ENCODE measurements at places on chromosomes 12 and 14.

- no peak for DNase-seq
Observed at GRCh38 chr12:121166356-121166755, 33.7 kb downstream of the P2RX7 start.

GRCh38 chr12:49232940-49233841 lies 31.7 kb upstream of the TUBA1C start:
- peak; percentile 66 for DNase-seq

DNA sequence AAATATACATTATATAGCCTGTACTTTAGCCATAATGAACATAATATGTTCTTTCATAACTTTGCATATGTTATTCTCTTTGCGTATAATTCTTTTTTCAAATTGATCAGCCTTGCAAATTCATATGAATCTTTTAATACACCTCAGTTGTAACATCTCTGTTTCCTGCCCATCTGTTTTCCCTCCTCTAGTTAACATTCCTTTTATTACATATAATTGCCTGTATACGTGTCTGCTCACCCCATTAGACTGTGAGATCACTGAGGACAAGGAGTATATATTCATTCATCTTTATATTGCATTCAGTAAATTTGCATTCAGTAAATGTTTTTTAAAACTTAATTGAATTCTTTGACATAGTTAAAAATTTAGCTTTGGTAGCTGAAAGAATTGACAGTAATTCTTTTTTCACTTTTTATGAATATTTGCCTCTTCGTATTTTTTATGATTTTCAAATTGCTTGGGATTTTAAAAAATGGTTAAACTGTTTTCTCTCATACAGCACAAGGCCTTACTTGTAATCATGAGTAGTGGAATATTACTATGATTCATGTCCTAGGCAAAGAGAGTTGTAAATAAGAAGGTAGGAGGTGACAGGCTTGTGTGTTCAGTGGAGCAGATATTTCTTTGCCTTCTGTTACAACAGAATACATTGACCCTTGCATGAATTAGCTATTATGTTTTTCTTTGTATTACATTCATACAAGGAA lies 32.8 kb upstream of the KLHL42 start:
- no peak for DNase-seq

DNA sequence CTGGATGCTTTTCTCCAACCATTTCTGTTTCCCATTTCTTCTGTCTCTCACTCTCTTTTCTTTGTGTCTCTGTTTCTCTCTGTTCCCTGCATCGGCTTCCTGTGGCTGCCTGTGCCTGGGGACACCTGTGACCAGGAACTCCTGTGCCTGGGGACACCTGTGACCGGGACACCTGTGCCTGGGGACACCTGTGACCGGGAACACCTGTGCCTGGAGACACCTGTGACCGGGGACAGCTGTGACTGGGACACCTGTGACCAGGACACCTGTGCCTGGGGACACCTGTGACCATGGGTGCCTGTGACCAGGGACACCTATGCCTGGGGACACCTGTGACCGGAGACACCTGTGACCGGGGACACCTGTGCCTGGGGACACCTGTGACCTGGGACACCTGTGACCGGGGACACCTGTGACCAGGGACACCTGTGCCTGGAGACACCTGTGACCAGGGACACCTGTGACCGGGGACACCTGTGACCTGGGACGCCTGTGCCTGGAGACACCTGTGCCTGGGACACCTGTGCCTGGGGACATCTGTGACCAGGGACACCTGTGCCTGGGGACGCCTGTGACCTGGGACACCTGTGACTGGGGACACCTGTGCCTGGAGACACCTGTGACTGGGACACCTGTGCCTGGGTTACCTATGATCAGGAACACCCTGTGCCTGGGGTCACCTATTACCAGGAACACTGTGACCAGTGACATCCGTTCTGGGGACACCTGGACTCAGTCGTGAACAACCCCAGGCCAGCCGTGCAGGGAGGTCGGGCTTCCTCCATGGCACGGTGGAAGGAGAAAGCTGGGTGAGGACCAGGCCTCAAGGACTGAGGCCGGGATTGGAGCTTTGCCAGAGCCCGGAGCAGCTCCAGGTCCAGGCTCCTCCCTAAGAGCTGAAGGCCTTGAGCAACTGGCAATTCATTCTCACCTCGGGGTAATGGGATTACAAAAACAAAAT lies 23.4 kb upstream of the FBRSL1 start:
- DNase-seq, result no peak

DNA sequence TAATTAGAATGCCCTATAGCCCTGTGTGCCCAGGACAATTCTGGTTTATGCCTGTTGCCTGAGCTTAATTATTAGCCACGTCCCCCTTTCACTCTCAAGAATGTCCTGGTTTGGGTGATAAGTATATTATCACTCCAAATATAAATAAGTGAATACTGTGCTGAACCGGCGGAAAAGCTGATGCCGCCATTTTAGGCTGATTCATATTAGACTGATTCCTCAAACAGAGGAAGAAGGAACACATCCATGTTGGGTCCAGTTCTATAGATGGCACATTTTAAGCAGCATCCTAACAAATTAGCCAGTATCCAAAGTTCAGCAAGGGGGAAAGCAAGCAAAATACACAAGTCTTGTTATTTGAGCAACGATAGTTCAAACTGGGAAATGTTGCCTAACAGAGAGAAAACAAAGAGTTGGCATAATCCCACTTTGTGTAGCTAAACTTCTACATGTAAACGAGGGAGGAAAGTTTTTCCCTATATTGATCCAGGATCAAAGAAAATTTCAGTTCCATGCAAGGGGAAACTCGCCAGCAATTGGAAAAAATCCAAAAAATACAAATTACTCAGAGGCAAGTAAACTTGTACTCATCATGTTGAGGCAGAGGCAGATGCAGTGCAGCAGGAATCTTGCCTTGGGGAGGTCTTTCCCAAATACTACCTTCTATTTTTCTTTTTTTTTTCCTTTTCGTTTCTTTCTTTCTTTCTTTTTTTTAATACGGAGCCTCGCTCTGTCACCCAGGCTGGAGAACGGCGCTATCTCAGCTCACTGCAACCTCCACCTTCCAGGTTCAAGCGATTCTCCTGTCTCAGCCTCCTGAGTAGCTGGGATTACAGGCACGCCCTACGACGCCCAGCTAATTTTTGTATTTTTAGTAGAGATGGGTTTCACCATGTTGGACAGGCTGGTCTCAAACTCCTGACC lies 96.2 kb downstream of the ITPR2 start:
- DNase-seq, result no peak

DNA sequence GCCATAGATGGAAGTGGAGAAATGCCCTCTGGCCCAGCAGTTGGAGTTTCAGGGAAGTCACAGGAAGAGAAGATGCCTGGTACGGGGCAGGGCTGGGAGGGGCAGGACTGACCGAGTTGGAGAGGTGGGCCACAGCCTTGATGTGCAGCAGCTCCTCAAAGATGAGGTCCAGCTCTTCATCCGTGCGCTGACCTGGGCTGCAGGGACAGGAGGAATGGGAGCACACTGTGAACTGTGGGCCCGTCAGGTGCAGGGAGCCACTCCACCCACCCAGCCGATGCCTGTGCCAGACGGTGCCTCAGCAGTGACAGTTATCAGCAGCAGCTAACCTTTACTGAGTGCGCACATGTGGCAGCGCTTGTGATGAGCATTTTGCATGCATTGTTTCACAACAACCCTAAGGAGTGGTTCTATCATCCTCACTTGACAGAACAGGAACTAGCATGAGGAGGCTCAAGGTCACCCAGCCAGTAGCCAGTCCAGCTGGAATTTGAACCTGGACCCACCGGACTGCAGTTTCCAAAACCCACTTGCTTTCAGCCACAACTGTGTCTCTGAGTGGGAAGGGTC lies 8.4 kb downstream of the RAPGEF3 start:
- DNase-seq, result no peak

GRCh38 chr14:31692376-31692781 lies 131.2 kb downstream of the NUBPL start:
- peak; percentile 37 for DNase-seq

GRCh38 chr12:117878605-117879004 lies 90.2 kb downstream of the KSR2 start:
- DNase-seq, result no peak

- no peak for DNase-seq
Observed at GRCh38 chr14:35861204-35861868, 35.2 kb downstream of the BRMS1L start.

DNA sequence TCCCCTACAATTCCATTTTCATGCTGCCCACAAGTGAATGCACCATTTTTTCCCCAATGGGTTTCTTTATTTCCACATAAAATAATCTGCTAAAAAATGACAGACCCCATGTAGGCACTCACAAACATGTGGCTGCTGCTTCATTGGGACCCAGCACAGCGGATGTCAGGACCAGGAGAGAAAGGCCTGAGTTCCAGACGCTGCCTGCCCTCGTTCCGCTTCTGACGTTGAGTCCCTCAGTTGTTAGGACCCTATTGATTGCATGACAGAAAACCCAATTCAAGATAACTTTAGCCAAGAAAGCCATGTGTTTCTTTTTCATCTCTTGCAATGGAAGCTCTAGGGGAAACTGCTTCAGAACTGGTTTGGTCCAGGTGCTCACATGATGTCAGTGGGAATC lies 34.6 kb downstream of the ADGRD1 start:
- DNase-seq, result no peak

DNA sequence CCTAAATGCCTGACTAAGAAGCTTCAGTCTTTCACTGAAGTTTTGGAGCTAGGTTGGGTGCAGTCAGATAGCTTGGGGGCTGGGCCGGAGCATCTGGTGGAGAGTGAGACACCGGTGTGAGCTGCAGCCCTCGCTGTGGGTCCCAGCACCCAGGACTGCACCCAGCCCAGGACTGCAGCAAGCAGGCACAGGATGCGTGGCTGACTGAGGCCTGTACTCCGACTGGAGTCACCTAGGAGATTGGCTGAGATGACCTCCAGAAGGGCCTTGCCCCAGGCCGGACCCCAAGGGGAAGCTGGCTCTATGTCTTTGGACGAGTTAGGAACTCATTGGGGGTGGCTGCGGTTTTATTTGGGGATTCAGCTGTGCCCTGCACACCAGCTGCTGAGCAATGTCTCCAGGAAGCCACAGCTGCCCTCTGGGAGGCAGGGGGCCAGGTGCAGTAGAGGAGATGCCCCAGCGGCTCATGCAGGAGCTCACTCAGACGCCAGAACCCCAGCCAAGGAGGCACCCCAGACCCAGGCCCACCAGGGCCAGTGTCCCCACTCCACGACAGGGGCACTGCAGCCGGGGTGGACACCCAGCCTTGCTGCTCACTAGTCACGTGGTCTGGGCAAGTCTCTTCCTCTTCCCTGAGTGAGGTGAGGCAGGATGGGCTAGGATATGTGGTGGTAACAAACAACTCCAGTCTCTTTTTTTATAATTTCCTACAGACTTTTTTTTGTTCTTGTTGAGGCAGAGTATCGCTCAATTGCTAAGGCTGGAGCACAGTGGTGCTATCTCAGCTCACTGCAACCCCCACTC lies 31.8 kb upstream of the RCOR1 start:
- no peak for DNase-seq

- no peak for DNase-seq
Observed at GRCh38 chr12:53094394-53094787, 3.1 kb upstream of the IGFBP6 start.

- no peak for DNase-seq
Observed at GRCh38 chr12:94951071-94951934, 52.2 kb downstream of the NDUFA12 start.

DNA sequence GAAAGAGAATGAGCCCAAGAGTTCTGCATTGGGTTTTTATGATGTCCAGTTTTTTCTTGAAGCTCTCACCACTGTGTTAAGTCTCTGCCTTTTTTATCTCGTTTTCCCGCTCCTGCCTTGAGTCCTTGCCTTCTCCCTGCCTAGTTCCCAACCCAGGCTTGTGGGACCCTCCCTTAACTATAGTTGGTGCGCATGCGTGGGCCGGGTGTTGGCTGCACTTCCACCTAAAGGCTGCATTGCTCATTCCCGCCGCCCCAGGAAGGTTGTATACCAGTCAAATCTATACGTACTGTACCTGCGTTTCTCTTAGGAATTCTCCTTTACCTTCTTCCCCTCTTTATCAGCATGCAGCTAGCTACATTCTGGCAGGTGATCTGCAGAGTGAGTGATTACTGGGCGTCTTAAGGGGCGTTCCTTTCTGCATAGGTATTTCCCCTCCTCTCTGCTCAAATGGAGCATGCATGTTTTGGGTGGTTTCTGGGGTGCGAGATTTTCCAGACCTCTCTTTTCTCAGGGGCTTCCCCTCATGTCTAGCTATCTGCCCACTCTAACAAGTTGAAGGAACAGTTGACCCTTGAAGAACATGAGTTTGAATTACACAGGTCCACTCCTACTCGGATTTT lies 6.6 kb upstream of the REP15 start:
- no peak for DNase-seq

DNA sequence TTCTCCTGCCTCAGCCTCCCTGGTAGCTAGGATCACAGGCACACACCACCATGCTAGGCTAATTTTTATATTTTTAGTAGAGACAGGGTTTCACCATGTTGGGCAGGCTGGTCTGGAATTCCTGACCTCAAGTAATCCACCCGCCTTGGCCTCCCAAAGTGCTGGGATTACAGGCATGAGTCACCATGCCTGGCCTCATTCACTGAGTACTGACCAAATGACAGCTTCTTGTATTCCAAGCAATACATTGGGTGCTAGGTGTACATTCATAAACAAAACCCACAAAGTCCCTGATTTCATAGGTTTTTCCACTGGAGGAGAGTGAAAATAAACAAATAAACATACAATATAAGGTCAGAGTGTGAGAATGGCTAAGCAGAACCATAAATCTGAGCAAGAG lies 136.3 kb downstream of the HELB start:
- no peak for DNase-seq

DNA sequence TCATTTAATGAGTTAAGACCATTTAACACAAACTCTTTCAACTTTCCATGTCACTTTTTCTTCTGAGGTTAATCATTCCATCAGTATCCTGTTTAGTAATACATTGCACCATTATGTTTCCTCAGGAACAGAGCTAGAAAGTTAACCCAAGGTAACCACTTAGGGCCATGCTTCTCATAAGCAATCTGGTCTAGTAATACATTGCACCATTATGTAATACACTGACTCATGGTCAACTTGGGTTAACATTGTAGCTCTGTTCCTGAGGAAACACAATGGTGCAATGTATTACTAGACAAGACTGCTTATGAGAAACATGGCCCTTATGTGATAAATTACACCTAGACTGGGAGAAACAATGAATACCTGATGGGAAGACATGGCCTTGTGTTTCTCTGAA lies 21.7 kb downstream of the ERH start:
- DNase-seq, result no peak

DNA sequence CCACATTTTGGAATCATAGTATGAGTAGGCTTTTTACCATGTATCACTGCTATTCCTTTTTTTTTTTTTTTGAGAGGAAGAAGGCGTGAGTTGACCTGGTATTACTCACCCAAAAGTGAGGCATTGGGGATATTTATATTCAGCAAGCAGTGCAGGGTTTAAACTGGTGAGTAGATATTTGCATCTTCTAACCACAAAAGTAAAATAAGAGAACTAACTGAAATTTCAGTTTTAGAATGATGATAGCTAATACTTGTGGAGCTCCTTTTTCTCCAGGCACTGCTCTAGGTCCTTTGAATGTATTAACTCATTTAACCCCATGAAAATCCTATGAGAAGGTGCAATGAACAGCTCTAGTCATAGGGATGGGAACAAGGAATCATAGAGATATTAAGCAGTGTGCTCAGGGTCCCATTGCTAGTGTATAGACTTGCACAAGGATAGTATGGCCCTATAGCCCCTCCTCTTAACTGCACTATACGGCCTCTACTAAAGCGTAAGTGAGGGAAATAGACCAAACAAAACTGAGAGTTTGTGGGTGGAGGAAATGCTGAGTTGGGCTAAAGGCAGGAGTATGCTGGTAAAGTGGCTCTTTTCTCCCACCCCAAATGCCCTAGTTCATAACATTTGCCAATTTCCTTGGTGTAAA lies 104.3 kb upstream of the MAX start:
- no peak for DNase-seq

- no peak for DNase-seq
Observed at GRCh38 chr12:54068418-54069070, 14.9 kb downstream of the HOXC4 start.
